ENCODE measurements at places on chromosomes 6 and 20. TPM values are rescaled to one million over a fixed set of nuclear protein-coding genes. Genes with fewer than 3 reads are reported as not detected.

DNA sequence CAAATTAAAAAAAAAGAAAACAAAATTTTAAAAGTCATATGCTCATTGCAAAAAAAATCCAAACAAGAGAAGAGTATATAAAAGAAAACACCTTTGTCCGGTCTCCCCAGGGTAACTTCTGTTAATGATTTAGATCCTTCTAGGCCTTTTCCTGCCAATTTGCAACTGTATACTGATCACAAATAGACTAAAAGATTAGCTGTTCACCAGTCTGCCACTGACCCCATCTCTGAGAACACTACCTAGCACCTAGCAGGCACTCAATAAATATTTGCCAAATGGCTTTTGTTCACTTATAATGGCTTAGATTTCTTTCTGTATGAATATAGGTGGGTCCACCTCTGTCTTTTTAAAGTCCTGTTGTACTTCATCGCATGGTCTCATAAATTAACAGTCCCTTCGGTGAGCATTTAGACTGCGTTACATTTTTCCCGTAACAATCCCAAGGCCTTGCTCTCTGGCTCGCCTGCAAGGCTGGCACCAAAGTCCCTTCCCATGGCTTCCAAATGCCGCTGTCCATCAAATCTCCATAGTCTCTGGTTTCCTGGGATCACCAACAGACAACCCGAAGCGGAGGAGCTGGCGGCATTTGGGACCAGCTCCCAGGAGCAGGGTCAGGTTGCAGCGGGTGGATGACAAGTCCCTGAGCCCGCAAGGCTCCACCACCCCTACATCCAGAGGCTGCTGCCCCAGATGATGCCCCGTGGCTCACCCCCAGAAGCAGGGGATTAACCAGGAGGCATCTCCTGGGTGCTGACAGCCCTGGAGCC, 11.8 kb downstream of the JPH2 start:
- DNase-seq = no peak

GRCh38 chr20:48128436-48128835, 343.2 kb upstream of the SULF2 start:
- no peak for DNase-seq

Gene CDSN
- not detected for total RNA-seq

- DNase-seq = peak; percentile 33
Observed at GRCh38 chr20:36573798-36574365, 485 bp downstream of the TGIF2 start.

GRCh38 chr6:12613811-12614210, 102.8 kb upstream of the PHACTR1 start:
- no peak for DNase-seq

Gene CENPB
- total RNA-seq = 68.0 TPM

- DNase-seq = no peak
Observed at GRCh38 chr6:41135062-41135832, 18.9 kb downstream of the TREML1 start.

Gene WFDC12
- total RNA-seq = not detected

DNA sequence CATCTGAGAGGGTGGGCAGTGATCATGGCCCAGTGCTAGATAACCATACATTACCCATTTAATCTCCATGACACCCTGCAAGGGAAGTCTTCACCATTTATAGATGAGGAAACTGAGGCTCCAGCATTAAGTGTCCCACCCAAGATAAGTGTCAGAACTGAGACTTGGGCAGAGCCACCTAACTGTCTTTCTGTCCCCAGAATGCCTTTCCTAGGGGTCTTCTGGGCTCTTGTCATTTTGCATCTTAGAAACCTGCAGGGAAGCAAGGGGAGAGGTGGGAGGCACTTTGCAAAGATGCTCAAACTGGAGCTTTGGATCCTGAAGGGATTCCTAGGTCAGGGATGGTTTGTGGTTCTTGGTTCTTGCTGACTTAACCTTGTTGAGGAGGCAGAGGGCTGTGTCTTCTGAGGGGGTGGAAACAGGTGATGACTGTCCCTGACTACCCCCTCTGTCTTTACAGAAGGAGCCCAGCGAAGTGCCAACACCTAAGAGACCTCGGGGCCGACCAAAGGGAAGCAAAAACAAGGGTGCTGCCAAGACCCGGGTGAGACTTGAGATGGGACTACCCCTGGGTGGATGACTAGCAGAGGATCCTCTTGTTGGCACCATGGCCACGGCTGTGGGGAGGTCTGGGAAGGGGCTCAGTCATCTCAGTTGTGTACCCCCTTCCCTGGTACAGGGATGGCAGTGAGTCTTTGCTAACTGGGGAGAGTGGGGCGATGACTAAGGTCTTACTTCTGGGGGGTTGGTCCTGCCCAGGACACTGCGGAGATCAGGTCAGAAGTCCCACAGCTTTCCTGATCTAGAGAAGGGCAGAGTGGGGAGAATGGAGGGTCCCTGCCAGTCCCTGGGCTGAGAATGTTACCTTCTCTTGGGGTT, 5.8 kb downstream of the HMGA1 start:
- no peak for DNase-seq

GRCh38 chr6:52735071-52735470, 28.2 kb downstream of the GSTA2 start:
- DNase-seq = no peak

GRCh38 chr6:52276130-52276529, 8.4 kb downstream of the MCM3 start:
- DNase-seq = no peak

Gene RBBP8NL
- total RNA-seq = not detected

- DNase-seq = no peak
Observed at GRCh38 chr6:145784683-145785082, 29.9 kb downstream of the FBXO30 start.

DNA sequence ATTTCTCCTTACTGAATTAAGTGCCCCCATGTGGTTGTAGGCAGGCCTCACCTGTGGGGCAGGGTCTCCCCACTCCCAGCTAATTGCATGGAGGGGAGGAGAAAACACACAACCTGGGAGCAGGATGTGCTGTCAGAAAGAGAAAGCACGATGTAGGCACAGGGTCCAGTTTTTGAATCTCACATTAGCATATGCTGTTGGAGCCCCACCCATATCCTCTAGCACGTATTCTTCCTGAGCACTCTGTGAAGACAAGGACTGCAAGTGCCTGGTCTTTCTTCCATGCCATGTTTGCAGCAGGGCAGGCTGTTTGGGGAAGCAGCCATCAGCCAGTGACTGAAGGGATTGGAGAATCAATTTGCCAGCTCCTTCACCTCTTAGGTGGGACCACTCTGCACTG, 108.2 kb downstream of the CFAP61 start:
- DNase-seq = no peak

- no peak for DNase-seq
Observed at GRCh38 chr6:158762787-158763433, 56.3 kb downstream of the EZR start.

DNA sequence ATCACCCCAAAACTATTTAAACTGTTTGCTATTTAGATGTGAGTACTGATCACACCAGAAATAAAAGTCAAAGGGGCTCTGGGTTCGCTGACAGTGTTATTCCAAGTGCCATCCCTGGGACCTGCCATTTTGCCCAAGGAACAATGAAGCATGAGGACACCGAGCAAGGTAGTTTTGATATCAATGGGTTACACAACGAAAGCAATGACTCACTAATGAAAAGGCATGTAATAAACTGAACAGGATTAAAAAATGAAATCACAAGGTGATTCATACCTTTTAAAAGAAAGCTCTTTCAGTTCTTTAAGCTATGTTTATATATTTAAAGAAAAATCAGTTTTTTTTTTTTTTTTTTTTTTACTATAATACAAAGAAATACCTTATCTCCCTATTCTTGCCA, 102.0 kb downstream of the HS3ST5 start:
- DNase-seq = no peak

DNA sequence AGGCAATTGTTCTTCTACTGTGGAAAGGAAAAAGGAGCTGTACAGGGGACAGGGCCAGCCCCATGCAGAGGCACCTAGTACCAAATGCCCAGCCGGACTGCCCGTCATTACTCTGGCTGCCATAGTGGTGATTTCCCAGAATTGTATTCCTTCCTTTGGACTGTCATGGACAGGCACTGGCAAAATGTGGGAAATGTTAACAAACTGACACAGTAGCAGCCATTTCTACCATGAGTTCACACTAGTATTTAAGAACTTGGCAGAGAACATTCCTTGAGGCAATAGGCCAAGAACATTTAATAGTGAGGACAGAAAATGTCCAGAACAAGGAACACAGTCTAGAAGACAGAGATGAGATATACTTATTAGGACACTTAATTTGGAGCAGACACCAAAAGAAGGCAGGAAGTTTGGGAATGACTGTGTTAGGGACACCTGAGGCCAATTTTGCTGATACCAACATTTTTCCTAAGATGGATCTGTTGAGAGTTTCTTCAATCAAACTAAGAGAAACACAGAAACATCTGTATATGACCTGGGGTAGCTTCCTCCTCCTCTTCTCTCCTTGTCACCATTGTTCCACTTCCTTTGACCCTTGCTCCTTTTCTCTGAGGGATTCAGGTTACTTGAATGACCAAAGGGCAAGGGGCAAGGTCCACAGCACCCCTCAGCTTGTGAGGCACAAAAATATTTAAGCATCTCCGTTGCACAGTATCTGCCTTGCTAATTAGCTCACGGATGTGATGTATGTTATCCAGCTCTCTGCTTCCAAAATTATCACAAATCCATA, 14.9 kb downstream of the ADTRP start:
- no peak for DNase-seq

- DNase-seq = no peak
Observed at GRCh38 chr6:135358251-135358821, 139.2 kb downstream of the AHI1 start.

- peak; percentile 85 for DNase-seq
Observed at GRCh38 chr20:47610247-47610944, 108.7 kb downstream of the NCOA3 start.

Gene TREML2
- total RNA-seq = 21.5 TPM

Gene RWDD2A
- 1.9 TPM for total RNA-seq

Gene CAP2
- not detected for total RNA-seq

GRCh38 chr6:128233531-128233930, 286.9 kb downstream of the PTPRK start:
- no peak for DNase-seq

DNA sequence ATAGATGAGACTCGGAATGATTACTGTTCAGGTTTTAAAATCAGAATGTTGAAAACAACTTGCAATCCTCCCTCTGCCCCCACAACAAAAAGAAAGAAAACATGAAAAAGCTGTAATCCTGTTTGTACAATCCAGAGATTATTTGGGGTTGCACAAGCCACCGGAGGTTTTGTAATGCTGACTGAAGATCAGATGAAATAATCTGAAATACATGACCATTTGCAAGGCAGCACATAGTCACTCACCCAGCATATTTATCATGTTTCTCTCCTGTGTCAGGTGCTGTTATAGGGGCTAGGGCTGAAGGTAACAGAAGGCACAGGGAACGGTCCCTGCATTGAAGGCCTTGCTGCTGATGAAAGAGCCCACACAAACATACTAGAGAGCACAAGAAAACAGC, 85.3 kb downstream of the SIM1 start:
- DNase-seq = no peak

Gene PSORS1C1
- total RNA-seq = not detected

- DNase-seq = no peak
Observed at GRCh38 chr6:140494321-140495108, 1120.1 kb upstream of the CITED2 start.

DNA sequence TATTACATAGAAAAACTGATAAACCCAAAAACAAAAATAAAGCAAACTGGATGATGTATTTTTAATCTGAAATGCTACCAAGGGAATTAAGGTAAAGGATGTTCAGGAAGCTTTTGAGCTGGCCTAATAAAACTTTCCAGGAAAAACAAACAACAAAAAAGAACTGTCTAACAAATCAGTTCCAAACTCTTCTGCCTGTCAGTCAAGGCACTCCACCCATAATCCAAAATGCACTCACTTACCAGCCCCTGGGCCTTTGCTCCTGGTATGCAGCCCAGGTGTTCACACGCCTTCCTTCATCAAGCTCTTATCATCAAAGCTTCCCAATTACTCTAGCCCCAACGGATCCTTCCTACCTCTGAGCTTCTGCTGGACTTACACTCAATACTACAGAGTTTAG, 3.7 kb downstream of the EXOC2 start:
- no peak for DNase-seq

Gene CBFA2T2
- total RNA-seq = 19.2 TPM

- no peak for DNase-seq
Observed at GRCh38 chr6:116536216-116536621, 9.3 kb downstream of the TRAPPC3L start.

DNA sequence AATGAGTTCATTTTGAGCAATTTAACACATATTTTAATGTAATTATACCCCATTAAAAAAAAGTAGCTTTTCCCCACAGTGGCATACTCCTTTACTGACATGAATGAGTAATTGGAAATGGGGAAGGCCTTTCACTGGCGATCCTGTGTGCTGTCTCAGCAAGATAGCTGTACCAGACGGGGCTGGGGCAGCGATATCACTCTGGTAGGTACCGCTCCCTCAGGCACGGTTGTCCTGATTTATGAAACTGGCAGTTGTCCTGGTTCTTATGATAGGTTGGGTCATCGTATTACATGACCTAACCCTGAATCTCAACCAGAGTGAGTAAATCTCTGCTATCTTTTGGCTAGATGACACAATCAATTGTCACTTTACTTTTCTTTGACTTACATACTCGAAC, 355.0 kb upstream of the MAP3K7 start:
- DNase-seq = no peak

- no peak for DNase-seq
Observed at GRCh38 chr6:36666826-36667591, 11.5 kb upstream of the CDKN1A start.

DNA sequence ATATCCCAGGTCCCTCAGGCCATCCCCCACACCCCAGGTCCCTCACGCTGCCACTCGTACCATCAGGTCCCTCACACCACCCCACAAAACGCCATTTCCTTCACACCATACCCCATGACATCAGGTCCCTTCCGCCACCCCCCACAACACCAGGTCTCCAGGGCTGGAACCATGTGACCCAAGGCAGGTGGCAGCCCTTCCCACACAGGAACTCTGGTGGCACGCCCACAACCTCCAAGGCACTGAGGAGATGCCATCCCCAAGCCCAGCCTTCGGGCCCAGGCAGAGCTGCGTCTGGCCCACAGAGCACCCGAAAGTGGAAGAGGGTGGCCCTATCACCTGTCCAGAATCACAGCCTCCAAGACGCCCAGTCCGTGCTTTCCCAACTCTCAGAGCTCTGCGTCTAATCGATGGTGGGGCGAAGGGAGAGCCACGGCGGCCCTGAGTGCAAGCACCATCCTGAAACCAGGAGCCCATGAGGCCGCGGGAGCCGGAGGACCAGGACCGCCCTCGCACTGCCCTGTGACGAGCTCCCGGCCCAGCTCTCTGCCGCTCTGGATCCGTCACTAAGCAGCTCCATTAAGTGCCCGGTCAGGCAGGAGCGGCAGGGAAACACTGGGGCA, 12.7 kb downstream of the TAF4 start:
- DNase-seq = no peak

DNA sequence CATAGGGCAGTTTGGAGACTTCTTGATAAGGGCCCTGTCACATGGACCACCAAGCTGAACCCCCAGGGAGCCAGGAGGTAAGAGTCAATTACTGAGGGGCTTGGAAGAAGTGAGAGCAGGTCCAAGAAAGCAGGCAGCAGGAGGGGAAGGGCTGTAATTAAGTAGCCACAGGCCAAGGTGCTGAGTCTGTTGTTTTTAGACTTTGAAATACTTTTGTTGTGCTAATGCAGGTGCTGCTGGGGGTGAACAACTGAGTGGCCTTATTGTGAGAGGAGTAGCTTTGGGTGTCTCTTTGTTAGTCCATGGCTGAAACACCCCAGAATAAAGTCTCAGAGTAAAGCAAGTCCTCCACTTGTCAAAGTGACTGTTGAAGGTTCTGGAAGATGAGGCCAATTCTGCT, 267.0 kb upstream of the SUPT3H start:
- no peak for DNase-seq

GRCh38 chr6:29926413-29927274, 15.7 kb upstream of the HLA-A start:
- peak; percentile 91 for DNase-seq

Measured in activated CD4-positive, alpha-beta memory T cell treated with anti-CD3 and anti-CD28 coated beads, Interleukin-2, amount 10 ng/mL, durations not matched to agents 7 days and 5 days (primary cell).